ENCODE measurements at places on chromosomes 11 and 22. TPM values are rescaled to one million over a fixed set of nuclear protein-coding genes. Genes with fewer than 3 reads are reported as not detected.
A peak's percentile ranks its signal among the peaks of the same experiment; 100 is the strongest.

ALG8 gene
- 18.8 TPM for total RNA-seq

RHOG gene
- total RNA-seq = 42.0 TPM

PLXNB2 gene
- 224 TPM for total RNA-seq

PDGFD gene
- 7.2 TPM for total RNA-seq

GRCh38 chr22:44920183-44920582 is 89.6 kb downstream of the PHF21B start:
- H3K36me3 ChIP-seq = no peaks in the 10 kb centered on the region
- no peaks in the 10 kb centered on the region for H3K4me1 ChIP-seq
- no peak overlapping the region for H3K27ac ChIP-seq
- H3K4me3 ChIP-seq = no peak overlapping the region
- peaks cover 8% of the 10 kb centered on the region for H3K27me3 ChIP-seq

GRCh38 chr22:20464912-20465758 is 27.5 kb upstream of the SCARF2 start:
- H3K4me1 ChIP-seq = peaks cover 6% of the 10 kb centered on the region
- DNase-seq = no peak
- H3K36me3 ChIP-seq = peaks cover 19% of the 10 kb centered on the region

GRCh38 chr11:128919216-128919615 is 23.5 kb downstream of the TP53AIP1 start:
- no peak overlapping the region for H3K27ac ChIP-seq
- DNase-seq = no peak
- H3K36me3 ChIP-seq = no peaks in the 10 kb centered on the region
- H3K4me1 ChIP-seq = peaks cover 22% of the 10 kb centered on the region

- no peaks in the 10 kb centered on the region for H3K36me3 ChIP-seq
- H3K27me3 ChIP-seq = peaks cover 58% of the 10 kb centered on the region
- H3K4me1 ChIP-seq = no peaks in the 10 kb centered on the region
- DNase-seq = no peak
These were observed 8.7 kb upstream of the CABP7 start for GRCh38 chr22:29710922-29711593.

- no peaks in the 10 kb centered on the region for H3K27me3 ChIP-seq
- H3K27ac ChIP-seq = peak overlapping the region; percentile 55
- H3K4me3 ChIP-seq = no peak overlapping the region
- peaks cover 11% of the 10 kb centered on the region for H3K4me1 ChIP-seq
These were observed 27.2 kb upstream of the GAB4 start for GRCh38 chr22:17035246-17035645.

- no peak for DNase-seq
- H3K27ac ChIP-seq = no peak overlapping the region
- peaks cover 8% of the 10 kb centered on the region for H3K4me1 ChIP-seq
- H3K27me3 ChIP-seq = peaks cover 6% of the 10 kb centered on the region
- H3K4me3 ChIP-seq = no peak overlapping the region
These were observed 197.5 kb downstream of the IGLL1 start for GRCh38 chr22:23382428-23383218.

DNA sequence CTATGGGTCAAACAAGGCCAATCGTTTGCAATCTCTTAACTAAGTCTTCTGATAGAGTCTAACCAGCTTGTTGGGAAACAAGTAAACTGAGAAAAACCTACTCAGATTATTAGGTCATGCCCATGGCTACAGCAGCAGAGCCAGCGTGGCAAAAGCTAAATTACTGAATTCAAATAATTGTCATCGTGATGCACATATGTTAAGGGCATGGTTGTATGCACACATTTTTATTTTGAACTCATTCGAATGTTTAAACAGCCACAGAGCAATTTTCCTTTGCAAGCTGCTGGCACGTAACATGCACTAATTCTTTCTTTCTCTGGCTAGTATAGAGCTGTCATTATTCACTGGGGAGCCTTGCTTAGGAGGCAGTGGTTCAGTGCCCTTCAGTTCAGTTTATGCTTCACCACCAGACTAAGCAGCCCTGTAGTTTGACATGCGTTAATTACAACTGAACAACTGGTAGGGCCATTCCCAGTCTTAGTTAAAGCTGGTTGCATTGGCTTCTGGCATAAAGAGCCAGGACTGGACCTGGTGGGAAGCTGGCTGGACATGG is 396.4 kb downstream of the METTL15 start:
- no peak for DNase-seq
- H3K4me3 ChIP-seq = no peak overlapping the region
- no peaks in the 10 kb centered on the region for H3K27me3 ChIP-seq
- H3K4me1 ChIP-seq = no peaks in the 10 kb centered on the region

DNA sequence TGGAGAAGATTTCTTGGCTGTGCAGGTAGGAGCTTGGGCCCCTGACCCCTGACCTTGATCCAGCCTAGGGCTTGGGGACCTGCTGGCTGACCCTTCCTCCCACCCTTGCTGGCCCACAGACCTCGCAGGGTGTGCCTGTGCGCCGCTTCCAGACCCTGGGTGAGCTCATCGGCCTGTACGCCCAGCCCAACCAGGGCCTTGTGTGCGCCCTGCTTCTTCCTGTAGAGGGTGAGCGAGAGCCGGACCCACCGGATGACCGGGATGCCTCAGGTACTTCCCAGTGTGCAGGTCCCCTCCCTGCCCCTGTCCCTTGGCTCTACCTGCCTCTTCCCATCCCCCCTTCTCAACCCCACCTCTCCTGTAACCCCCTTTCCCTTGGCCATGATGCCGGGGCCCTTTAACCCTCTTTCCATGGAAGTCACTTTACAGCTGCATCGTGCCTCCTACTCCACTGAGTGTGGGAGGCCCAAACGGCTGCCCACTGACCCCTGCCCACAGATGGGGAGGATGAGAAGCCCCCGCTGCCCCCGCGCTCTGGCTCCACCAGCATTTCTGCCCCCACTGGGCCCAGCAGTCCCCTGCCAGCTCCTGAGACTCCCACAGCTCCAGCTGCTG is 3.8 kb downstream of the INPPL1 start:
- no peak overlapping the region for H3K27ac ChIP-seq
- DNase-seq = peak; percentile 74
- peaks cover 27% of the 10 kb centered on the region for H3K4me1 ChIP-seq
- H3K27me3 ChIP-seq = no peaks in the 10 kb centered on the region

DNA sequence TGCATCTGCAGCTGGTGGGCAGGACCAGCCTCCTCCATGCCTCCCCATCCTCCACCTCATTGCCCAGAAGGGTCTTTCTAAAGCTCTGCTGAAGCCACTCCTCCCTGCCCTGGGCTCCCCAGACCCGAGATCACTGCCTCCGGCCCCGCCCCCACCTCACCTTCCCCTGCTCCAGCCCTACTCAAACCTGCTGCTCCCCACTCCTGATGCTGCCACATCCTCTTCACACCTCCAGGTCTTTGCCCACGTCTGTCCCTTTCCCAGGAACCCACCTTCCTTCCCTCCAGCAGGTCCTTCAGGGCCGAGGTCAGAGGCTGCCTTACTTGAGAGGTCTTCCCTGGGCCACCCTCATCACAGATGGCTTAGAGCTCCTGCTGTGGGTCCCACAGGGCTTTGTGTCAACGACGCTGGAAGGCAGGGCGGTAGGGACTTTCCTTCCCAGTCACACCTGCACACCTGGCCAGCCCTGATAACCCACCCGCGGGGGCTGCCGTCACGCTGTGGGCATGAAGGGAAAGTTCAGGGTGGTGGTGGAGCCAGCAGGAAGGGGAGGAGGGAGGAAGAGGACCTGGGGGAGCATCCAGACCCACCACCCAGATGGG is 11.9 kb downstream of the WNT7B start:
- H3K4me1 ChIP-seq = peaks cover 11% of the 10 kb centered on the region
- no peak overlapping the region for H3K4me3 ChIP-seq
- peaks cover 57% of the 10 kb centered on the region for H3K27me3 ChIP-seq
- no peak overlapping the region for H3K27ac ChIP-seq
- no peak for DNase-seq

DNA sequence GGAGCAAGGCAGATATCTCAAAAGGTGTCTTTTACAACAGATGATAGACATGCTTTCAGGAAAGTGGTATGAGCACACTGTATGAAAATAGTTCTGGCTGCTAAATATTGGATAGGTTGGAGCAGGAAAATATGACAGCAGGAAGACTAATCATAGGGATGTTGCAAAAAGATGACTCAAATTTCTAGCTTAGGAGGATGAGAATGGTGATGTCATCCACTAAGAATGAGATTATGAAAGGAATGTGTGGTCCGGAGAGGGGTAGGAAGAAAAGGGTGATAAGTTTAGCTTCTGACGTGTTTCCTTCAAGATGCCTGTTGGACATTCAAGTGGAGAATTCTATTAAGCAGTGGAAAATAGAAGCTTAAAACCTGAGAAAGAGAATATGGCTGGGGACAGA is 46.4 kb downstream of the RCN1 start:
- H3K4me3 ChIP-seq = no peak overlapping the region
- H3K36me3 ChIP-seq = no peaks in the 10 kb centered on the region
- no peak overlapping the region for H3K27ac ChIP-seq
- H3K4me1 ChIP-seq = no peaks in the 10 kb centered on the region
- no peaks in the 10 kb centered on the region for H3K27me3 ChIP-seq
